Iris pigment epithelial cell (primary cell): ENCODE measurements at places on chromosomes 6 and 20.

- DNase-seq, result no peak
Observed at GRCh38 chr6:4513561-4513960, 262.6 kb upstream of the CDYL start.

GRCh38 chr6:15283986-15284361 is 38.1 kb downstream of the JARID2 start:
- DNase-seq, result peak; percentile 64

DNA sequence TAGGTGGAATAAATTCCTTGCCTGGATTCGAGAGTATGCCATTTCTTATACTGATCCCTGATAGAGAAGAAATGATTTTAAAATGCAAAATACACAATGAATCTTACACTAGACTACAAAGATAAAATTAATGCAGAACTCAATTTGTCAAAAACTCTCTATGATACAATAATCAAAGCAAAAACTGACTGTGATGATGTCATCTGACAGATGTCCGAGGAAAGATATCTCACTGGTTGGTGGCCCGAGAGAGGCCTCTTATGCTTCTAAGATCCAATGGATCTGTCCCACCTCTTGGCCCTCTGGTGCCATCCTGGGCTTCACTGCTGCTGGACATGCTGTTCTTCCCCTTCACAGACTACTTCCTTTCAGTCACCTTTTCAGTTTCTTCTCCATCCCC is 14.4 kb upstream of the GSTA4 start:
- no peak for DNase-seq

- no peak for DNase-seq
Observed at GRCh38 chr6:149806127-149806526, 56.6 kb downstream of the PCMT1 start.

- DNase-seq, result peak; percentile 83
Observed at GRCh38 chr20:38114353-38114791, 50.7 kb downstream of the TGM2 start.
